ENCODE measurements at places on chromosomes 11 and 22. TPM values are rescaled to one million over a fixed set of nuclear protein-coding genes. Genes with fewer than 3 reads are reported as not detected.

SPTBN2 gene
- polyA plus RNA-seq = 0.08 TPM

TANGO2 gene
- 28.5 TPM for polyA plus RNA-seq

DNA sequence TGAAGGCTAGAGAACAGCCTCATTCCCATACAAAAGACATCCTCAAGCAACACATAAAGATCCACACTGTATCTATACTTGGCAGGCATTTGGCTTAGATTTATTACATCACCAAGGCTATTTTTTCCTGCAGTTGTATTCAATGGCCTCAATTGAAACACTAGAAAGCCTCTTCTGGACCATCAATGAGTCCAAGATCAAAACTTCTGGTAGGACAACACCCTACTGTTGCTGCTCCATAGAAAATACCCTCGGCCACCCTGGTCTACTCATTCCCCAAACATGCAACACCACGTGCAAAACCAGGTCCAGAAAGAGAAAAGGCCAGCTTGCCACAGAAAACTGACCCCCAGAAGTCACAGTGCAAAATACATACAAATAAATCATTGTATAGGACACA, 56.9 kb upstream of the CADM1 start:
- no peak overlapping the region for H3K4me3 ChIP-seq
- H3K36me3 ChIP-seq = no peaks in the 10 kb centered on the region
- no peak for DNase-seq
- H3K4me1 ChIP-seq = no peaks in the 10 kb centered on the region
- no peak overlapping the region for H3K27ac ChIP-seq

DNA sequence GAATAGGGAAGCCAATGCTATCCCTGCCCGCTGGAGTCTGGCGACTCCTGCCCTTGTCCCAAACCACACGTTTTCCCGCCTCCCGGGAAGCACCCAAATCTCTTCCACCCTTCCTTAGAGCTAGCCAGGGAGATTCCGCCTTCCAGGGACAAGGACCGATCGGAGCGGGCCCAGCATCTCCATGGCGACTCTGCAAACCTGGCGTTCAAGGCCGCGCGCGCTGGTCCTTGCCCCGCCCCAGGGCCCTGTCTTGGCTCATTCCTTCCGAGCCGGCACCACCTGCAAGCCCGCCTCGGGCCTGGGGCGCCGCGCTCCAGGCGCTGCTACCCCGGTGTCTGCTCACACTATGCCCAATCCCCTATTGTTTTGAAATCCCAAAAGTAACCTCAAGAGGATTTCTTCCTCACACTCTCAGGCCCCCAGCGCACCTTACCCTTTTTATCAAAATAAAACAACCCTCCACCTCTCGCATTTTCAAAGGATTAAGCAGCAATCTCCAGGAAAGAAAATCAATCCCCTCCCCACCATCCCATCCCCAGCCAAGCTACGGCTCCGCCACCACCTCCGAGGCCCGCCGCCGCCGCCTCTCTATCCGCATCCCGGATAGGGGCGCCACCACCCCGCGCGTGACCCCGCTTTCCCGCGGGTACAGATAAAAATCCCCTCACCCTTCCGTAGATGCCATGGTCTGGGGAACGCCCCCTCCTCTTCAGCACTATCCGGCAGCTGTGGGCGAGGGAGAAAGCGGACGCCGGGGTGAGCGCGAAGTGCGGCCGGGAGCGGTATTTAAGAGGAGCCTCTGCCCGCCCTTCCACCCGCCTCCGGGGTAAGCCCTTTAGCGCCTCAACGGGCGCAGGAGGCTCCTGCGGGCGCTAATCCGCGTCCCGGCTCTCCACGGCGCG, 825 bp downstream of the SLC1A2 start:
- no peak overlapping the region for H3K27ac ChIP-seq
- H3K27me3 ChIP-seq = peaks cover 10% of the 10 kb centered on the region
- H3K4me1 ChIP-seq = peaks cover 5% of the 10 kb centered on the region

GRCh38 chr11:63573881-63574855, 11.0 kb upstream of the PLAAT2 start:
- peaks cover 17% of the 10 kb centered on the region for H3K4me1 ChIP-seq
- DNase-seq = peak; percentile 59
- peaks cover 6% of the 10 kb centered on the region for H3K36me3 ChIP-seq
- peak overlapping the region; percentile 74 for H3K27ac ChIP-seq
- no peaks in the 10 kb centered on the region for H3K27me3 ChIP-seq
- H3K4me3 ChIP-seq = peak overlapping the region; percentile 48

- H3K36me3 ChIP-seq = no peaks in the 10 kb centered on the region
- no peak overlapping the region for H3K27ac ChIP-seq
- H3K27me3 ChIP-seq = peaks cover 14% of the 10 kb centered on the region
- no peak for DNase-seq
These were observed 31.9 kb upstream of the MUC5AC start for GRCh38 chr11:1125803-1126202.

CST6 gene
- 18.7 TPM for polyA plus RNA-seq

- H3K27me3 ChIP-seq = no peaks in the 10 kb centered on the region
- no peak overlapping the region for H3K4me3 ChIP-seq
- no peaks in the 10 kb centered on the region for H3K36me3 ChIP-seq
- no peaks in the 10 kb centered on the region for H3K4me1 ChIP-seq
These were observed 28.7 kb downstream of the GUCD1 start for GRCh38 chr22:24526191-24526590.

GRCh38 chr11:59574467-59574866, 41.1 kb downstream of the OSBP start:
- H3K4me1 ChIP-seq = peaks cover 3% of the 10 kb centered on the region
- H3K36me3 ChIP-seq = peaks cover 13% of the 10 kb centered on the region
- peak overlapping the region; percentile 18 for H3K27ac ChIP-seq
- no peak for DNase-seq

GRCh38 chr11:18713646-18714442, 12.1 kb downstream of the IGSF22 start:
- no peaks in the 10 kb centered on the region for H3K4me1 ChIP-seq
- H3K36me3 ChIP-seq = no peaks in the 10 kb centered on the region
- no peak overlapping the region for H3K4me3 ChIP-seq
- no peak for DNase-seq
- H3K27me3 ChIP-seq = no peaks in the 10 kb centered on the region

DNA sequence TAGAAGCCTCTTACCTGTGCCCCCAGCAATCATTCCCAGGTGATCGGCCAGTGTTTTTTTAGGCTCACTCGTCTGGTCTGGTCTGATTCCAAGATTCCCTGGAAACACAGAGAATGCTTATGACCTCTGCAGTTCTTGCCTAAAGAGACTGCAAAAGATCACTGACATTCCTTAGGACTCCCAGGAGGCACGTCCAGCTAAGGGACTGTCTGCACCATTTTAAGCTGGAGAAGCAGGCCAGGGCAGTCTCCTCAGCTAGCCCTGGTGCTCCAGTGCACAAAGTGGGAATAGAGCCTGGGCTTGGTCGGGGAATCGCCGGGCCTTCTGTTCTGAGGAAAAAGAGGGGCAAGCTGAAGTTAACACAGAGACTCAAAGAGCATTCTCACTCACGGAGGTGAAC, 4.8 kb downstream of the CYB5R2 start:
- no peak for DNase-seq
- H3K27ac ChIP-seq = no peak overlapping the region
- H3K4me1 ChIP-seq = no peaks in the 10 kb centered on the region
- peaks cover 3% of the 10 kb centered on the region for H3K36me3 ChIP-seq
- peaks cover 5% of the 10 kb centered on the region for H3K27me3 ChIP-seq

DNA sequence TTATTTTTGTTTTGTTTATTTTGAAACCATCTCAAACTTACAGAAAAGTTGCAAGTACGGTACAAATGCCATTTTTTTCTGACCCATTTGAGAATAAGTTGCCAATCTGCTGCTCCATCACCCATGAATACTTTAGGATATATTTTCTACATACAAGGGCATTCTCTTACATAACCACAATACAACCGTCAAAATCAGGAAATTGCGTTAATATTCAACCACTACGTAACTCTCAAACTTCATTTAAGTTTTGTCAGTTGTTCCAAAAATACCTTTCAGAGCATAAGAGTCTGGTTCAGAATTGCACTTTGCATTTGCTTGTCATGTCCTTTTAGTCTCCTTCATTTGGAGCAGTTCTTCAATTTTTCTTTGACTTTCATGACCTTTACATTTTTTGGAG, 194.3 kb upstream of the BDNF start:
- no peak overlapping the region for H3K4me3 ChIP-seq
- H3K4me1 ChIP-seq = no peaks in the 10 kb centered on the region
- DNase-seq = no peak
- H3K27ac ChIP-seq = no peak overlapping the region

HORMAD2 gene
- polyA plus RNA-seq = not detected

DNA sequence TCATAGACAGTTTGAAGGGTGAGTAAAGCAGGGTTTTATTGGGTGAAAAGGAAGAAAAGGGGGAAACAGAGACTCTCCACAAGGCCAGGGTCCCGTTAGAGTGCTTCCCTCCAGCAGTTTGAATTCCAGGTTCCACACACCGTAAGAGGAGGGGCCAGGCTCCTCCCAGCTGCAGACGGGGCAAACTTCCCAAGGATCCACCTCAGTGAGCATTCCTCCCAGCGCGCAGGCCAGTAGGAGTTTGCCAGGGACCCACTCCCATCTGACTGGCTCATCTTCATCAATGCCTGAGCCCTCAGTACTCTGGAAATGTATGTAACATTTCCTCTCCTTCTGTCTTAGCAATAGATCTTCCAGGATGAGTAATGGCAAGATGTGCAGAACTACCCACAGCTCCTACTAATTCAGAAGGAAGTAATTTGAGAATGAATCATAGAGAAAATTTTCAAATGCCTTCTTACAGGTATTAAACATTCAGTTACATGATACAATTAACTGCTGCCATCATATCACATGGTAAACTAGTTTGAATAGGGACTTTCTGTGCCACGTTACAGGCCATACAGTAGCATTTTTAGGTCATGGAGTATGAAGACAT, 34.0 kb upstream of the TRPC6 start:
- no peaks in the 10 kb centered on the region for H3K4me1 ChIP-seq
- H3K4me3 ChIP-seq = no peak overlapping the region
- H3K36me3 ChIP-seq = no peaks in the 10 kb centered on the region
- no peak overlapping the region for H3K27ac ChIP-seq
- DNase-seq = no peak

DNA sequence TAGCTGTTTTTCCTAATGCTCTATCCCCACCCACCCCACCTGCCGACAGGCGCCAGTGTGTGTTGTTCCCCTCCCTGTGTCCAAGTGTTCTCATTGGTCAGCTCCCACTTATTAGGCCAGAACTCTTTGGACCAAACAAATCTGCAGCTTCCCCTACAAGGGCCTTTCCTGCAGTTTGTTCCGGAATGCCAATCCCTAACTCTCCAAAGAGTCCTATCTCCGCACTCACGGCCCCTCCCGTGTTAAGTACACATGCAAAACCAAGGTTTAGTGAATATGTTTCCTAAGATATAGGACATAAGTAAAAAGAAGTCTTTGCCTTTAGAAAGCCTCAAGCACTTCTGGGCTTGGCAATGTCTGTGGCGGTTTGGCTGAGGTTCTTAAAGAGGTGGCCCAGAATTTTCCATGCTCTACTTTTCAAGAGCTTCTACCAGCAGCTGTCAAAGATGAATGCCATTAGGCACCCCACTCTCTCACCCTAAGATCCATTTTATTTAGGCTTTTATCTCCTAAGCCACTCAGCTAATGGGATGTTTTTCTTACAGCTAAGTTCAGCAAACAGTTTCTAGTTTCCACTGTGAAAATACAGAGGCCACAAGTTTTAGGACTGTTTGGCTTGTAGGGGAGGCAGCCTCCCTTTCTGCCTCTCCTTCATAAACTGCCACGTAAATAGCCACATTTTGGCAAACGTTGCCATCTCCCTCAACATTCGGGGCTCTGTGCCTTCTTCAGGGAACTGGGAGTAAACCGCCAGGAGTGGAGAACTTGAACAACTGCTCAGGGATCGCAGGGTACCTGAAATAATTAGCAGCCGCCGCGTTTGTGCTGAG, 1.6 kb downstream of the CD59 start:
- H3K4me1 ChIP-seq = peaks cover 46% of the 10 kb centered on the region
- peaks cover 5% of the 10 kb centered on the region for H3K36me3 ChIP-seq
- H3K27ac ChIP-seq = peak overlapping the region; percentile 98
- peak overlapping the region; percentile 96 for H3K4me3 ChIP-seq

GPHA2 gene
- not detected for polyA plus RNA-seq

DNA sequence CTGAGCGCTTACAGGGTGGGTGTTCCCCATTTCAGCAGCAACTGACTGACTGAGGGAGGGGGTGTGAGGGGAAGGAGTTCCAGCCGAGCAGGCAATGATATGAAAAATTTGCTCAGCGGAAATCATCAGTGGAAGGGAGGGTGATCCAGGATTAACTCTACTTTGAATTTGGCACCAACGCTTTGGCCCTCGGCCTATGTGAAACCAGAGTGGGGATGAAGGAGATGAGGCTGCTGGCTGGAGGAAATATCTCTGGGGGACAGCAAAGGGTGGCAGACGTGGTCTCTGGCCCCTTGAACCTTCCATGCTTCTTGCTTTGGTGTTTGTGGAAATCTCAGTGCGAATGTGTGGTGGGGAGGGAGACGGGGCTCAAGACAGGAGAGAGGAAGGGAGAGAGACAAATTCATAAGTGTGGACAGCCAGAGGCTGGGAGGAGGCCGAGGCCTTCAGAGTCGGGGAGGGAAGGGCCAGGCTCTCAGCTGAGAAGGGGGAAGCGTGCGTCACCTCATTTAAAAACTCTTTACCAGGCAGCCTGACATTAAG, 83.6 kb downstream of the FDX1 start:
- H3K27ac ChIP-seq = no peak overlapping the region
- H3K27me3 ChIP-seq = no peaks in the 10 kb centered on the region
- no peaks in the 10 kb centered on the region for H3K36me3 ChIP-seq
- no peaks in the 10 kb centered on the region for H3K4me1 ChIP-seq

RRP7A gene
- polyA plus RNA-seq = 34.8 TPM

GRCh38 chr11:8266246-8267241, 2.9 kb upstream of the LMO1 start:
- DNase-seq = no peak
- no peaks in the 10 kb centered on the region for H3K36me3 ChIP-seq
- H3K4me1 ChIP-seq = peaks cover 10% of the 10 kb centered on the region
- H3K27me3 ChIP-seq = peaks cover 62% of the 10 kb centered on the region

All from psoas muscle (tissue), 8 donors.